ENCODE measurements at places on chromosomes 12 and 14. TPM values are rescaled to one million over a fixed set of nuclear protein-coding genes. Genes with fewer than 3 reads are reported as not detected.
A peak's percentile ranks its signal among the peaks of the same experiment; 100 is the strongest.

INSM2 gene
- total RNA-seq, result not detected

AMN gene
- 70.7 TPM for total RNA-seq

NR1H4 gene
- total RNA-seq, result not detected

KRT6C gene
- not detected for total RNA-seq

SLC2A13 gene
- total RNA-seq, result 2.5 TPM

LYZ gene
- 16.9 TPM for total RNA-seq

KLHL33 gene
- not detected for total RNA-seq

TAC3 gene
- total RNA-seq, result 3.1 TPM

ZFHX2 gene
- total RNA-seq, result 1.4 TPM

STXBP6 gene
- 35.7 TPM for total RNA-seq

CLEC7A gene
- total RNA-seq, result not detected

TC2N gene
- 30.6 TPM for total RNA-seq

HHIPL1 gene
- total RNA-seq, result 2.9 TPM

SYCP3 gene
- 0.16 TPM for total RNA-seq

TIGAR gene
- 36.7 TPM for total RNA-seq

DNA sequence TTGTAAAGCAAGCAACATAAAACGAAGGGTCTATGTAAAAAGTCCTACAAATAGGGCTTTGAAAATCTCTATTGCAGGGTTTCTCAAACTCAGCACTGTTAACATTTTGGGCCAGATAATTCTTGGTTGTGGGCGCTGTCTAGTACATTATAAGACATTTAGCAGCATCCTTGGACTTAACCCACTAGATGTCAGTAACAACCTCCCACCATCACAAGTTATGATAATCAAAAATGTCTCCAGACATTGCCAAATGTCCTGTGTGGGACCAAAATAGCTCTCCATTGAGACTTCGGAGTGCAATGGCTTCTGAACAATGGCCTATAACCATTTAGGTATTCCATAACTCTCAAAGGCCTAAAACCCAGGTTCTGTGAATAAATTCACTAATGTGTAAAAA lies 22.9 kb upstream of the DHRS7 start:
- no peaks in the 10 kb centered on the region for H3K36me3 ChIP-seq
- no peak overlapping the region for H3K4me3 ChIP-seq
- no peaks in the 10 kb centered on the region for H3K27me3 ChIP-seq
- no peak for DNase-seq
- no peaks in the 10 kb centered on the region for H3K4me1 ChIP-seq

GRCh38 chr12:102298022-102298421 lies 100.4 kb upstream of the PMCH start:
- H3K27me3 ChIP-seq, result no peaks in the 10 kb centered on the region
- H3K27ac ChIP-seq, result no peak overlapping the region
- no peaks in the 10 kb centered on the region for H3K36me3 ChIP-seq
- DNase-seq, result no peak

GRCh38 chr12:11677093-11677492 lies 27.6 kb downstream of the ETV6 start:
- no peaks in the 10 kb centered on the region for H3K4me1 ChIP-seq
- H3K27me3 ChIP-seq, result no peaks in the 10 kb centered on the region
- no peak overlapping the region for H3K27ac ChIP-seq

- no peaks in the 10 kb centered on the region for H3K36me3 ChIP-seq
- H3K27ac ChIP-seq, result no peak overlapping the region
- H3K4me3 ChIP-seq, result no peak overlapping the region
- no peak for DNase-seq
- H3K4me1 ChIP-seq, result no peaks in the 10 kb centered on the region
These were observed 205.0 kb downstream of the BMP4 start for GRCh38 chr14:53751650-53752049.

- no peak overlapping the region for H3K4me3 ChIP-seq
- no peaks in the 10 kb centered on the region for H3K27me3 ChIP-seq
- DNase-seq, result no peak
- peak overlapping the region; percentile 37 for H3K27ac ChIP-seq
- H3K36me3 ChIP-seq, result no peaks in the 10 kb centered on the region
These were observed 179.3 kb downstream of the RAD51B start for GRCh38 chr14:67998834-67999233.

- no peak for DNase-seq
- H3K27ac ChIP-seq, result no peak overlapping the region
- no peaks in the 10 kb centered on the region for H3K4me1 ChIP-seq
- no peaks in the 10 kb centered on the region for H3K27me3 ChIP-seq
- no peak overlapping the region for H3K4me3 ChIP-seq
These were observed 304.7 kb upstream of the TMTC1 start for GRCh38 chr12:30088259-30088995.

DNA sequence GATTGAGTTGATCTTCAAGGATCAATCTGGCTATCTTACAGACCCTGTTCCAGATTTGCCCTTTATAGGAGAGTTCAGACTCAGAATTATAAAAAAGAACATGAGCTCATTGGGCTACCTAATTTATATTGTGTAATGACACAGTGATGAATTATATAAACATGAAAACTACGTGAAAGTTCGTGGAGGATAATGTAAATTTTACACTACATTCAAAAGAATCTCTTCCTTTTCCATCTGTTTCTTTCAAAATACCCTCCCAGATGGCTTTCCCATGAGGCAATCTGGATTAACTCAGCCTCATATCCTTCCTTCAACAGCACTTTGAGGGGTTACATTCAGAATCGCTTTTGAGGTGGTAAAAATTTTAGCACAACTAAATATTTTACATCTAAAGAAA lies 129.3 kb downstream of the HMGA2 start:
- no peak for DNase-seq
- peaks cover 39% of the 10 kb centered on the region for H3K4me1 ChIP-seq
- H3K27me3 ChIP-seq, result no peaks in the 10 kb centered on the region
- no peak overlapping the region for H3K4me3 ChIP-seq
- no peaks in the 10 kb centered on the region for H3K36me3 ChIP-seq

- no peak for DNase-seq
- peak overlapping the region; percentile 69 for H3K27ac ChIP-seq
- no peaks in the 10 kb centered on the region for H3K27me3 ChIP-seq
- H3K4me3 ChIP-seq, result peak overlapping the region; percentile 72
- H3K36me3 ChIP-seq, result no peaks in the 10 kb centered on the region
These were observed 1.2 kb upstream of the CEP170B start for GRCh38 chr14:104863923-104864266.

DNA sequence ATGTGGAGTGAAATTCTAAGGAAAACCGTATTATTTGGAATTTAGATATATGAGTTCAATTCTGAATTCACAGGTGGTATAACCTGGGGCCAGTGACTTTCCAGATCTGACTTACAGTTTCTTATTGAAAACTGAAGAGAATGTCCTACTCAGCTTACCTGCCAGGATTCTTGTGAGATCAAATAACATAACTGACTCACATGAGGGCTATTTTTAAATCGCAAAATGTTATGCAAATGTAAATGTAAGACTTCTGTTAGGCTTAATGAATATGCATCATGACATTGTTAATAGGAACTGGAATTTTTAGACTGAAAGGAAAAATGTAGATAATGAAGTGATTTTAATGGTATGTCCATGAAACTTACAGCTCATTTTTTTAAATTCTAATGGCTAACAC lies 1142.1 kb downstream of the FLRT2 start:
- DNase-seq, result no peak
- H3K27me3 ChIP-seq, result no peaks in the 10 kb centered on the region
- no peak overlapping the region for H3K27ac ChIP-seq
- H3K36me3 ChIP-seq, result no peaks in the 10 kb centered on the region
- no peaks in the 10 kb centered on the region for H3K4me1 ChIP-seq

- no peak overlapping the region for H3K4me3 ChIP-seq
- peaks cover 30% of the 10 kb centered on the region for H3K4me1 ChIP-seq
These were observed 12.9 kb upstream of the MCRS1 start for GRCh38 chr12:49580572-49581535.

GRCh38 chr14:77305696-77306095 lies 15.0 kb downstream of the POMT2 start:
- no peak overlapping the region for H3K4me3 ChIP-seq
- no peak overlapping the region for H3K27ac ChIP-seq
- DNase-seq, result no peak

DNA sequence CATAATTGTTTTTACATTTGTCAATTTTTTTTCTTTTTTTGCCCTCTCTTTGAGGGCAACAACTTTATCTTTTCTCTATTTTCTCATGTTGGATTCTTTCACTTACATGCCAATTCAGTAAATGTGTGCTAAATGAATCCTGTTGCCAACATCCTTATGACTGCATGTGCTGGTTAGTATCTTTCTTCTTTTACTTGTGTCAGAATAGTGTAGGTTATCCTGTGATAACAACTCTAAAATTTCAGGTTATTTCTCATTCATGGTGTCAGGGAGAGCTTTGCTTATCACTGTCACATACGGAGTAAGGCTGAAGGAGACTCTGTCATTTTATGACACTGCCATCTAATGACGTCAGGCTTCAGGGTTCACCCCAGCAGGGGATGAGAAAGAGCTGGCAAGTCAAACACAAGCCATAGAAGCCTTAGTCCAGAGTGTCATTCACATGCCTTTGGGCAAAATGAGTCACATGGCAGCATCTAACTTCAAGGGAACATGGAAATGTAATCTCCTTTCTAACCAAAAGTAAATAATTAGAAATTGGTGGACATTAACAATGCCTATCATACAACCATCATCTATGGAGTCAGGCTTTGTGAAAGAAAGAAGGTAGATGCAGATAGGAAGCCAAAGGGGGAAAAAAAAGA lies 242.5 kb upstream of the ATP2B1 start:
- peak; percentile 77 for DNase-seq
- no peaks in the 10 kb centered on the region for H3K27me3 ChIP-seq
- H3K36me3 ChIP-seq, result no peaks in the 10 kb centered on the region
- no peak overlapping the region for H3K4me3 ChIP-seq

- no peaks in the 10 kb centered on the region for H3K36me3 ChIP-seq
- DNase-seq, result no peak
- no peak overlapping the region for H3K27ac ChIP-seq
- no peaks in the 10 kb centered on the region for H3K27me3 ChIP-seq
- H3K4me1 ChIP-seq, result no peaks in the 10 kb centered on the region
These were observed 419.7 kb upstream of the PRICKLE1 start for GRCh38 chr12:43008953-43009845.

DNA sequence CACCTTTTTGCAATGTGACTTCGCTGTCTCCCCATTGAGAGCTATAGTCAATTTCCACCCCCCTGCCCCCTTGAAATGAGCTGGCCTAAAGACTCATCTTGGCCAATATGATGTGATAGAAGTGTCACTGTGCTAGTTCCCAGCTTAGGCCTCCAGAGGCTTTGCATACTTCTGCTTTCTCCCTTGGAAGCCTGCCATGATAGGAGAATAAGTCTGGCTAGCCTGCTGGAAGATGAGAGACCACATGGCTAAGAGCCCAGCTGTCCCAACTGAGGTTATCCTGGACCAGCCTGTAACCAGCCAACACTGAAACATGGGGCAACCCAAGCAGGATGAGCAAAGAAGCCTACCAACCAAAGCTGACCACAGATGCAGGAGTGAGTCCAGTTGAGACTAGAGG lies 196.9 kb downstream of the GRIN2B start:
- no peaks in the 10 kb centered on the region for H3K27me3 ChIP-seq
- H3K27ac ChIP-seq, result peak overlapping the region; percentile 43
- no peak for DNase-seq
- H3K36me3 ChIP-seq, result no peaks in the 10 kb centered on the region
- peaks cover 31% of the 10 kb centered on the region for H3K4me1 ChIP-seq

GRCh38 chr12:103505371-103506236 lies 9.8 kb upstream of the C12orf42 start:
- H3K36me3 ChIP-seq, result no peaks in the 10 kb centered on the region
- no peak overlapping the region for H3K27ac ChIP-seq
- no peak overlapping the region for H3K4me3 ChIP-seq
- H3K4me1 ChIP-seq, result no peaks in the 10 kb centered on the region
- H3K27me3 ChIP-seq, result no peaks in the 10 kb centered on the region

DNA sequence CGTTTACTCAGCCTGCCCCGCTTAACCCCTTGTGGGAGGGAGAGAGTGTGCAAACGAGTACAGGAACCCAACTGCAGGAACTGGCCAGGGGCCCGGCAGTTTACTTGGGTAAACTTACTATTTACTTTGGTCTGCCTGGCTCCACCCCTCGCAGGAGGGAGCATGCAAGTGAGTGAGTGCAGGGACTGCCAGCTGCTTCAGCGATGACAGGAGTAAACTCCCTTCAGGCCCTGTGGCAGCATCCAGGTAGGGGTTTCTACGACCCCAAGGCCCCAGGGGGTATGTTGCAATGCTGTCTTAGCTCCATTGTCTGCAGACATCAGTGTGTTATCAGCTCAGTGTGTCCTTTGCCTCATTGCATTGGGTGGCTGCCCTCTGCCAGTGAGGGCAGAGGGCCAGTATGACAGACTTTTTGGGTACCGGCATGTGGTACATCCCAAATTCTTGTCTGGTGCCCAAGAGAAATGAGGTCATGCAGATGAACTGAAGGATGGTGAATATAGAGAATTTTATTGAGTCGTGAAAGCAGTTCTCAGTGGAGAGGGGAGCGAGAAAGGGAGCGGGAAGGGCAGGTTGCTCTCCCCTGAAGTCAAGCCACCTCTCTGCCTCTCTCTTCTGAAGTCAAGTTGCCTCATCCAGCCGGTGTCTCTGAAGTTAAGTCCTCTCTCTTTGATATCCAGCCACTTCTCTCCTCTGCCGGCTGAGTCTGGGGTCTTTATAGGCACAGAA lies 181.8 kb downstream of the FUT8 start:
- H3K36me3 ChIP-seq, result no peaks in the 10 kb centered on the region
- no peak overlapping the region for H3K27ac ChIP-seq
- DNase-seq, result peak; percentile 45
- H3K4me3 ChIP-seq, result no peak overlapping the region
- H3K27me3 ChIP-seq, result no peaks in the 10 kb centered on the region

GRCh38 chr12:6821591-6822425 lies at the start of gene GPR162:
Gene GPR162, plus strand, starts transcription at chr12:6821821. Its CDS starts 2,078 bp downstream, at chr12:6823899.
- H3K4me3 ChIP-seq, result peak within 1 kb of the TSS; percentile 33
- H3K27me3 ChIP-seq, result no peaks in the 10 kb centered on the region
- H3K27ac ChIP-seq, result no peak within 1 kb of the TSS
- H3K4me1 ChIP-seq, result peaks cover 9% of the 10 kb centered on the region
- DNase-seq, result no peak

GRCh38 chr12:15142711-15143110 lies 78.5 kb downstream of the RERG start:
- no peaks in the 10 kb centered on the region for H3K27me3 ChIP-seq
- no peak for DNase-seq
- no peak overlapping the region for H3K4me3 ChIP-seq
- no peaks in the 10 kb centered on the region for H3K4me1 ChIP-seq

GRCh38 chr12:13981990-13982389 lies 588 bp upstream of the GRIN2B start:
- H3K36me3 ChIP-seq, result no peaks in the 10 kb centered on the region
- H3K4me3 ChIP-seq, result peak overlapping the region; percentile 91
- no peaks in the 10 kb centered on the region for H3K27me3 ChIP-seq
- H3K27ac ChIP-seq, result no peak overlapping the region

DNA sequence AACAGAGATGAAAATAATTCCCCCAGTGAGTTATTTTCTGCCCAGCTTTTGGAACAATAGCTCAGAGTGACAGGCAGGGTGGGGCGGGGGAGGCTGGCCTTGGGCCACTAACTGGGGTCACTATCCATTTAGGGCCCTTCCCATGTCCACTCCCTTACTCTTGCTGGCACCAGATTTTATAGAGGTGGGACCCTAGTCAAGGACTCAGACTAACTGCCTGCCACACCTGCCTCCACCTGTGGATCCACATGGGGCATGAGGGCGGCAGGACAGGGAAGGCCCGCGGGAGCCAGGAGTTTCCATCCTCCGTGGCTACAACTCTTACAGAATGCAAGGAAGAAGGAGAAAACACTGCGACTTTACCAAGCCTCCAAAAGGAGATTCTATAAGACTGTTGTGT lies 10.1 kb downstream of the VDR start:
- H3K36me3 ChIP-seq, result 0 out of 2 replicates have a peak, but pooled peaks cover 1% of the 10 kb centered on the region
- H3K4me3 ChIP-seq, result no peak overlapping the region
- DNase-seq, result no peak
- no peaks in the 10 kb centered on the region for H3K27me3 ChIP-seq
